NCI-H1436 treated with DMSO at 0.1 percent for 48 hours (cell line): ENCODE measurements at places on chromosomes 11 and 22.

- no peak for DNase-seq
Measured at GRCh38 chr22:25666308-25666707, 75.7 kb upstream of the MYO18B start.

DNA sequence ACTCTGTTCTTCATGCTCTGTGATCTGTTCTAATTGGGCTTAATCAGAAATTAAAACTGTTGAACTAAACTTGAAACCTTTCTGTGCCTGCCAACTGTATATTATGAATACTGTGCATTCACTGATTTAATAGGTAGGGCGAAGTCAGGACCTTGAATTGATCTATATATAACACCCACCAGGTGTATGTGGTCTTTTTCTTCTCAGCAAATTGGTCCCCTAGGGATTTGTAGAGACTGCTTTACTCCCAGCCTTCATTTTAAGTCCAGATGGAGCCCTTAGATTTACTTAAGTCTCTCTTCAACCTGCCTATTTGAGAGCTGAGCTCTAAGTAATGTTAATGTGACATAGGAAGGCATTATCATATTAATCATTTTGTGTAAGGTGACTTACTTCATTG is 257.5 kb downstream of the TMEM135 start:
- DNase-seq = peak; percentile 98

DNA sequence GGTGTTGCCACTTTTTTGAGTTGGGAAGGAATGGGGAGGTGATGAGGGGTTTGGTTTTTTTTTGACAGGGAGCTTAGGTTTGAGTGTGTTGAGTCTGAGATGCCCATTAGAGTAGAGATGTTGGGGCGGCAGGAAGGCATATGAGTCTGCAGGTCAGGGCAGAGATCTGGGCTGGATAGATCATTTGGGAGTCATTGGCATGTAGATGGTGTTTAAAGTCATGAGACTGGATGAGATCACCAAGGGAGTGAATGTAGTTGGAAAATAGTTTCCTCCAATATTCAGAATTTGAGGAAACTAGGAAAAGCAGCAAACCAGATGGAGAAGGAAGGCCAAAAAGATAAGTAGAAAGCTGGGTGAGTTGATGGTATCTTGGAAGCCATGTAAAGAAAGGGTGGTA is 2.1 kb upstream of the ANAPC15 start:
- no peak for DNase-seq

DNA sequence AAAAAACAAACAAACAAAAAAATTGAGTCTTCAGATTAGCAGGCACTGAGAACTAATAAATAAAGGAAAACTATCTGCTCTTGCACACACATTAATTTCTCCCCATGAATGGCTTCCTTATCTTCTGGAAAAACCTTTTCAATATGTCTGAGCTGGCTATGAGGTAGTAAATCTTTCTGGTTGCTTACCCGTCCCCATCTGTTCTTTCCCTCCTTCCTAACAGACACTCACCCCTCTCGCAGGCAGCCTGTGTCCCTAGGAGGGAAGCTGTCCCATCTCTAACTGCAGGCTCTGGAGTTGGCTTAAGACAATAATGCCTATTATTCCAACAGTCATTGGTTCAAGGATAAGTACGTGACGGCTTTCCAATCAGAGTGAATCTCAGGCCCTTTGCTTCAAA is 8.2 kb upstream of the SCUBE2 start:
- DNase-seq = no peak

DNA sequence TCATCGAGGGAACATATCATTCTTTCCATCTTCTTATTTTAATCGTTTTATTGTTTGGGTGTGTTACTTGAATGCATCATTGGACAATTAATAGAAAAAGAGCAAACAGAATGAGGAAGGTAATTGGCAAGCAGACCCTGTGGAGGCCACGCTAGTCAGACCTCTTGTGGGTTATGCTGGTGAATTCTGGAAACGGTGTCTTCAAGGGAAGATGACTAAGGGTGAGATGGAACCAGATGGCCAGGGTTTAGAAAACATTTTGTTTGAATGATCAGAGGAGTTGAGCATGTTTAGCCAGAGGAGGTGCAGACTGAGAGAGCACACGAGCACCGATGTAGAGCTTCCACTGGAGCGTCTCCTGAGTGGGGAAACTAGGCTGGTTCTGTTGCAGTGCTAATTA is 8.5 kb downstream of the ST14 start:
- no peak for DNase-seq

DNA sequence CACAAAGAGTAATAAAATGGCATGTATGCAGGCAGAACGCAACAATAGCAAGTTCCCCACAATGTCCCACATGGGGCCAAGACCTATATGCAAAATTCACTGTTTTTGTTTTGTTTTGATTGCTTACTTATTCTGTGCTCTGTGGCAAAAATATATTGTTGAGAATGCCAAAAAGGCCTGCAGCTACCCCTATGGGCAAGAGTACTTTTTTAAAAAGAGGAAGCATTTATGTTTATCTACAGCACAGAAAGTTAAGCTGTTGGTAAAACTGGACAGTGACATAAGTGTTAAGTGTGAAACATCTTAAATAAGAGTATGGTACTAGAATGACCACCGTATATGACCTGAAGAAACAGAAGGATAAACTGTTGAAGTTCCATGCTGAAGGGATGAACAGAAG is 301.9 kb upstream of the ZC3H12C start:
- DNase-seq = no peak

GRCh38 chr11:35090125-35090524 is 48.8 kb upstream of the CD44 start:
- DNase-seq = no peak

GRCh38 chr11:121938076-121938475 is 177.9 kb downstream of the BLID start:
- no peak for DNase-seq

- DNase-seq = no peak
Measured at GRCh38 chr11:108853864-108854263, 189.0 kb downstream of the DDX10 start.

DNA sequence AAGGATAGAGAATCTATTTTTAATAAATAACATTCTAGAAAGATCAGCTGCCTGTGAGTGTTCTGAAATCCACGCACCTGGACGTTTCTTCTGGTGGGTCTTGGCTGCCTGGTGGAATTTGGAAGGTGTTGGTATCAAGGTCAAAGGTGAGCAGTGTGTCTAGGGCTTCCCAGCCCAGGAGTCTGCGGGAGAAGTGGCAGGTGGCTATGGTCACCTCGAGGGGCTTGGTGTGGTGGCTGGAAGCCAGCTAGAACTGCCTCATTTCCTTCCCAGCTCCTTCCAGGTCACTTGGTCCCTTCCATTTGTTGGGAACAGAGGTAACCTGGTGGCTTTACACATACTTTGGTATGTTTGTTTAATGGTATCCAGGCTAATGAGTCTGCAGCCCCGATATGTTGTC is 41.4 kb downstream of the NAT10 start:
- no peak for DNase-seq

GRCh38 chr11:57425565-57426438 is 1.1 kb downstream of the SLC43A3 start:
- DNase-seq = no peak

DNA sequence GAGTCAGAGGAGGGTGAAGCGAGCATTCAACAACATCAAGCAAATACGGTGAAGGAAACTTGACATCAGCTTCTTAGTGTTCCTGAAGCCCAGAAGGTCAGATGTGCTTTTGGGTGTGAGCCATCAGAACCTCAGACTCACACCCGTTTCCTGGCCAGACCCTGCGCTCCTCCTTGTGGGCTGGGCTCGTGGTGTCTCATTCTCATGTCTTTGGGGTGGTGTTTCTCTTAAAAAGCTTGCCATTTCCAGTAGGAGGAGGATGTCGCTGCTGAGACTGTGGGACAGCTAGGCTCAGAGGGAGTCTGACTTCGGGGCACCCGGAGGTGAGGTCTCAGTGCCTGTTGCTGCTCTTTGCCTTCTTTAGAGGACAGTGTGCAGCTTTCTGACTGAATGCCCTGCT is 24.2 kb downstream of the PPFIBP2 start:
- no peak for DNase-seq

GRCh38 chr11:29306527-29306926 is 710.3 kb downstream of the KCNA4 start:
- DNase-seq = no peak

GRCh38 chr11:72826191-72826941 is 12.2 kb downstream of the ATG16L2 start:
- no peak for DNase-seq

- DNase-seq = no peak
Measured at GRCh38 chr11:68213555-68214172, 568 bp upstream of the KMT5B start.

DNA sequence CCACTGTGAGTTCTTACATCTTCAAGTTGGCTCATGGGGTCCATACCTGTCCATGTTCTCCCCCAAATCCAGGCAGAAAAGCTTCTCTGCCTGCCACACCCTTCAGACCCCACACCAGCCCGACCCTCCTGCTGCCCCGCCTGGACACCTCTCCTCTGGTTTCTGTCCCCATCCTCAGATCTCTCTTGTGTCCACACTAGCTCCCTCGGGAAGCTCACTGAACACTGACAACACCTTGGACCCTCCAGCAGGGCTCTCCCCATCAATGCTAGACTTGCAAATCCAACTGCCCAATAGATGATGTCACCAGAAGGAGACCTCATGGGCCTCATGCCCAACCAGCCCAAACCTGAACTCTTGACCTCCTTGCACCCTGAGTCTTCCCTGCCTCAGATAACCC is 2.9 kb downstream of the SCARF2 start:
- no peak for DNase-seq
